Spinal cord (tissue), 10 donors: ENCODE measurements at places on chromosomes 2 and 18. TPM values are rescaled to one million over a fixed set of nuclear protein-coding genes. Genes with fewer than 3 reads are reported as not detected.

DNA sequence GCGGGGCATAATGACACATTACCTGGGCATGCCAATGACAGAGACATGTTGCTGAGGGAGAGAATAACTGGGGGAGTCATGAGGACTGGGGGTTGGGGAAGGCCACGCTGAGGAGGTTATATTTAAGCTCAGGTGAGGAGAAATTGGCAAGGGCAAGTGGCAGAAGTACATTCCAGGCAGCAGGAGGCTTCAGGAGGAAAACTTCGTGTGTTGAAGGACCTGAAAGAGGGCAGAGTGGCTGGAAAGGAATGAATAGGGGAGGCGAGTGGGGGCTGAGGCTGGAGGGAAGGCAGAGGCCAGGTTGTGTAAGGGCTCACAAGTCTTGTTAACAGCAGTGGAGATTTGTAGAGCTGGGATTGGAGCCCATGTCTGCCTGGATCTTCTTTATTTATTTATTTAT, 166.3 kb downstream of the RAPGEF4 start:
- no peaks in the 10 kb centered on the region for H3K27me3 ChIP-seq
- no peak for DNase-seq
- H3K4me3 ChIP-seq = no peak overlapping the region
- no peaks in the 10 kb centered on the region for H3K36me3 ChIP-seq
- H3K4me1 ChIP-seq = peaks cover 10% of the 10 kb centered on the region
- no peak overlapping the region for H3K27ac ChIP-seq

- no peak for DNase-seq
- peak overlapping the region; percentile 39 for H3K4me3 ChIP-seq
- no peaks in the 10 kb centered on the region for H3K36me3 ChIP-seq
- H3K4me1 ChIP-seq = peaks cover 12% of the 10 kb centered on the region
Measured at GRCh38 chr2:190181123-190181669, 118.7 kb upstream of the MSTN start.

GRCh38 chr2:118012778-118013177, 1.1 kb downstream of the CCDC93 start:
- no peak for DNase-seq
- no peak overlapping the region for H3K27ac ChIP-seq
- peak overlapping the region; percentile 89 for H3K4me3 ChIP-seq
- no peaks in the 10 kb centered on the region for H3K27me3 ChIP-seq
- peaks cover 2% of the 10 kb centered on the region for H3K36me3 ChIP-seq
- peaks cover 15% of the 10 kb centered on the region for H3K4me1 ChIP-seq

GRCh38 chr2:144136297-144137010, 383.5 kb downstream of the ZEB2 start:
- H3K4me3 ChIP-seq = no peak overlapping the region
- H3K36me3 ChIP-seq = peaks cover 5% of the 10 kb centered on the region
- H3K4me1 ChIP-seq = no peaks in the 10 kb centered on the region

DNA sequence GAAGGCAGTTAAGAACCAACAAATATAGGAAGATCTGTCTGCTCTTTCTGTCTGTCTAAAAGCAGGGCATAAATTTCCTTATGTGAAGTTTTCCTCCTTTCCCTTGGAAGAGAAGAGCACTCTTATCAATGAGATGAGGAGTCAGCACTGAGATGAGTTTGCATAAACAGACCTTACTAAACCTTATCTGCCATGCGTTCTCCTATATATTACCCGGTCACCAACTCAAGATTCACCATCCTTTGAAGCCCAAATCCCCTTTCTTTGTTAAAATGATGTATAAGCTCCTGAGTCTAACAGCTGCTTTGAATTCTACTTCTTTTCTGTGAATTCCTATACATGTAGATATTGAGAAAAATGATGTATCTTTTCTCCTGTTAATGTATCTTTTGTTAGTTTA, 65.5 kb upstream of the FHL2 start:
- no peak overlapping the region for H3K27ac ChIP-seq
- H3K4me1 ChIP-seq = no peaks in the 10 kb centered on the region
- H3K27me3 ChIP-seq = no peaks in the 10 kb centered on the region
- no peak for DNase-seq
- H3K4me3 ChIP-seq = no peak overlapping the region
- H3K36me3 ChIP-seq = no peaks in the 10 kb centered on the region

The TXNDC2 gene
- 0.17 TPM for total RNA-seq

GRCh38 chr2:172624996-172625395, 69.1 kb downstream of the PDK1 start:
- no peak overlapping the region for H3K27ac ChIP-seq
- no peaks in the 10 kb centered on the region for H3K4me1 ChIP-seq
- H3K36me3 ChIP-seq = no peaks in the 10 kb centered on the region

GRCh38 chr18:2662990-2663389, 7.5 kb downstream of the SMCHD1 start:
- DNase-seq = no peak
- no peak overlapping the region for H3K4me3 ChIP-seq
- peaks cover under 1% of the 10 kb centered on the region for H3K4me1 ChIP-seq
- peaks cover 4% of the 10 kb centered on the region for H3K36me3 ChIP-seq
- H3K27me3 ChIP-seq = no peaks in the 10 kb centered on the region

DNA sequence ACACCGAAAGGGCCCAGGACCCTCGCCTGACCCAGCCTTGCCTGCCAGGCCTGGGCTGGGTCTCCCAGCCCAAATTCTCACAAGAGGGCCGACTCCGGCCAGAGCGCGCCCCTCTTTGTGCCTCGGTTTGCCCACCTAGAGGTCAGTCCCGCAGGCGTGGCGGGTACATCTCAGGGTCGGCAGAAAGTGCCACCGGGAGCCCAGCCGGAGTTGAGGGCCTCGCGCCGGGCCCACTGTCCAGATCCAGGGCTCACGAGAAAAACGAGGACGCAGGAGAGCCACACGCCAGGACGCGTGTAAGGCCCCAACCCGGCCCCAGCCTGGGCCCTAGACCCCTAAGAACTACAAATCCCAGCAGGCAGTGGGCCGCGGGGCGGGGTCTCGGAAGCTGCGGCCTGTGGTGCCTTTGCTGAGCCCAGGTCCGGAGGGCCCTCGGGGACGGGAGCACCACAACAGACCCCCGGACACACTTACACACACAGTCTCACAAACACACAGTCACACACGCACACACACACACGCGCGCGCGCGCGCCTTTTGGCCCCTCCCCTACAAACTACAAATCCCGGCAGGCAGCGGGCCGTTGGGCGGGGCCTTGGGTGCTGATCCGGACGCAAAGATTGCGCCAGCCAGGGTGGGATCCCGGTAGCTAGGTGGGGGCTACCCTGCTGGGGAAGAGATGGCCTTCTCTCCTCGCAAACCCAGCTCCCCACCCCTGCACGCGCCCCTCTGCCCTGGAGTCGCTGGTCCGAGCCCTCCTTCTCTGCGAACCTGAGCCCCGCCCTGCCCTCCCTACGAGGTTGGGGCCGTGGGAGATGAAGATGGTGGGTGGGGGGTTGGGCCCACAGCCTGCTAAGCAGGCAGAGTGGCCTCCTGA, at the start of gene SH2D6:
Gene SH2D6, plus strand, starts transcription at position 583 of the 877 bp plus-strand sequence. CDS start 10,752 bp downstream, outside the sequence.
- peak; percentile 96 for DNase-seq
- H3K4me1 ChIP-seq = peaks cover 47% of the 10 kb centered on the region
- peaks cover 8% of the 10 kb centered on the region for H3K27me3 ChIP-seq
- peak within 1 kb of the TSS; percentile 96 for H3K27ac ChIP-seq
- no peaks in the 10 kb centered on the region for H3K36me3 ChIP-seq
- peak within 1 kb of the TSS; percentile 89 for H3K4me3 ChIP-seq

DNA sequence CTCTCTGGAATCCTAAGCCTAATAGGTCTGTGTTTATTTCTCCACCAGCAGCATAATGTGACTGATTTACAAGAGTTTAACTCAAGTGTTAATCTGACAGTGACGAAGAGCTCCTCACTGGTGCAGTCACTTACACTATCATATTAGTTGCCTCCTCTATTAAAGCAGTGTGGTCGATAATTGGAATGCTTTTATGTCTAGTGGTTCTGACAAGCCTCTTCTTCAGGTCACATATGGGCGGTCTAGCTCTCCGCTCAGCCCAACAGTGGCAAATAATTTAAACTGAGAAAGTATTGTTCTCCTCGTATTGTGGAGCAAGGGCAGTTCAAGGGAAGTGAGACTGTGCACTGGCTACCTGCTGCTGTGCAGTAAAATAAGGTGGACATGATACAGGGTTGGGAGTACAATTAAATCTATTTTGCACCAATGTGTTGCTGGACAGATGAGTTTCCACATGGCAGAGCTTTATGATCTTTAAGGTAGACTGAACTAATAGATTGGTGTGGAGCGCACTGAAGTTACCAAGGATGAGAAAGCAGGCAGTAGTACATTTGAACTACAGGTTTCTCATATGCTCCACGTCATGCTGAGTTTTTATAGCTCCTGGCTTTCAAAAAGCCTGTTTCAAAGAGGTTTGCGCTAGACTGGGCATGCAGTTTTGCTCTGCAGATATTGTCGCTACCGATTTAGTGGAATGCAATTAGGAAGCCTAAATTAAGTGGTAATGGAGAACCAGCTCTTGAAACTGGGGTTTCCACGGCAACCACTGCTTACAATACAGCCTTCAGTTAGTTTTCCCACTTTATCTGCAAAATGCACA, 151.7 kb upstream of the POU3F3 start:
- peak overlapping the region; percentile 10 for H3K4me3 ChIP-seq
- H3K4me1 ChIP-seq = peaks cover 19% of the 10 kb centered on the region
- H3K27ac ChIP-seq = peak overlapping the region; percentile 78
- DNase-seq = peak; percentile 72

DNA sequence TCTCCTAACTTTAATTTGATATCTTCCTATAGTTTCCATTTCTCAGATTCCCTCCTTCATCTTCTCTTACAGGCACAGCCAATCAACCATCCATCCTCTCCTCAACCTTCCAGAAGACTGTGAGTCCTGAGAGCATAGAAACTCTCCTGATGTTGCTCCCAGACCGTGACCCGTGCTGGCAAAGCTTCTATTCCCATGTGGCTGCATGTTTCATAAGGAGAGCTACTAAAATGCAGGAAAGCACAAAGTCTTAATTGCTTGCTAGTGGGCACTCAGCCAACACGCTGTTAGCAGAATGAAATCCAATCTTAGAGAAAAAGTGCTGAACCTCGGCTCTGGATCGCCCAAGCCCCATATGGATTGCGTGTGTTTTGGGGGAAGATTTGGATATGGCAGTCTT, 1244.7 kb upstream of the ZEB2 start:
- H3K36me3 ChIP-seq = no peaks in the 10 kb centered on the region
- no peaks in the 10 kb centered on the region for H3K27me3 ChIP-seq
- H3K27ac ChIP-seq = no peak overlapping the region
- H3K4me3 ChIP-seq = no peak overlapping the region
- no peaks in the 10 kb centered on the region for H3K4me1 ChIP-seq
- peak; percentile 17 for DNase-seq

- no peak overlapping the region for H3K4me3 ChIP-seq
- no peak overlapping the region for H3K27ac ChIP-seq
Measured at GRCh38 chr18:2201036-2201600, 370.2 kb downstream of the METTL4 start.

The HAAO gene
- 3.7 TPM for total RNA-seq

DNA sequence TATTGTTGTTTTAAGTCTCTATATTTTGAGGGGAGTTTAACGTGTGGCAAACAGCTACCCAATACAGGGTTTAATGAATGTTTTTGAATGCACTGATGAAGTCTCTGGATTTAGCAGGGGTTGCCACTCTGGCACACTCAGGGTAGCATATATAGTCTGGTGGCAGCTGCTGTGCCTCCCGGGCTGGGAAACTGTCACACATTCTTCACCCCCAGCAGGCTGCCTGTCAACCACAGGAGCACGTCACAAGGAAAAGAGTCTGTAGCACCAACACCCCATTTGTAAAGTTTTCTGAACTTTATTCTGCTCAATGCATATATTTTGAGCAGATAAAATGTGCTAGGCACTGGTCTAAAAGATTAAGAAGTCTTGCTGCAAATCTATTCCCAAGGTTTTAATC, 39.3 kb downstream of the NGEF start:
- DNase-seq = no peak
- H3K27me3 ChIP-seq = no peaks in the 10 kb centered on the region
- no peak overlapping the region for H3K27ac ChIP-seq
- no peaks in the 10 kb centered on the region for H3K4me1 ChIP-seq
- H3K4me3 ChIP-seq = no peak overlapping the region

DNA sequence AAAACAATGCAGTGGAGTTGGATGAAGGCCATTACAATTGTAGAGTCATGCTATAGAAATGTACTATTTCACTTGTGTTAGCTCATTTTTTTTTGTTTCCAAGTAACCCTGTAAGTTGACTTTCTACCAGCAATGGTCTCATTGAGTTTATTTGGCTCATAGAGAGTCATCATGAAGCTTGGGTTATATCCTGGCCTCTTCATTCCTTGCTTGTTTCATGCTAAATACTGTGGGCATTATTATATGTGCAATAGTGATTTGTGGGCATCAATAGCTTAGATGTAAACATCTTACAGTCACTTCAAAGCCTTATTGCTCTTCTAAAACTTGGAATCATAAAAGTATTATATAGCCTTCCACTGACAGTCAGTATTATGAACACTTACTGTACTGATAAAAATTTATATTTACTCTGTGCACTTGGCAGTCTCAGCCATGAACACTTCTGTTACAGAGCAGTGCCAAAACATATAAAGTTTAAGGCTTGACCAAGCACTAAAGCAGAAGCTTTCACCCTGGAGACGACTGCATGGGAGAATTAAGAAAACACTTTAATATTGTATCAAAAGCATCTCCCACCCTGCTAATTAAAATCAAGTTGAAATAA, 751.2 kb downstream of the SATB2 start:
- H3K36me3 ChIP-seq = no peaks in the 10 kb centered on the region
- H3K4me1 ChIP-seq = no peaks in the 10 kb centered on the region
- no peak overlapping the region for H3K4me3 ChIP-seq
- no peaks in the 10 kb centered on the region for H3K27me3 ChIP-seq

The CD8B2 gene
- total RNA-seq = 0.28 TPM

DNA sequence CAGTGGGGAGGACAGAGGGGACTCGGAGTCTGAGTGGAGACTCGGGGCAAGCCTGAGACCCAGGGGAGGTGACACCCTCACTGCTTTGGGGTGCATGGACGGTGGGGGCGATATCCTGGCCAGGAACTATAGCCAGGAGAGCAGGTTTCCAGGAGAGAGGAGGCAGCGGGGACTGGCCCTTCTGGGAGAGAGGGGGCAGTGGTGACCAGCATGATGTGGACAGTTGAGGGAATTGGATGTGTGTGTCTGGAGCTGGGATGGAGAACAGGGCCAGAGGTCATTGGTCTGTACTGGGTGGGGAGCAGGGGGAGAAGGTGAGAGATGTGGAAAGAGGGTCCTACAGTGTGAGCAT, 63.6 kb downstream of the ACKR3 start:
- H3K27me3 ChIP-seq = no peaks in the 10 kb centered on the region
- no peak overlapping the region for H3K4me3 ChIP-seq
- no peaks in the 10 kb centered on the region for H3K36me3 ChIP-seq
- H3K4me1 ChIP-seq = peaks cover 35% of the 10 kb centered on the region
- peak overlapping the region; percentile 16 for H3K27ac ChIP-seq

GRCh38 chr18:3444954-3445353, 5.0 kb upstream of the TGIF1 start:
- no peak for DNase-seq
- H3K4me1 ChIP-seq = peaks cover 17% of the 10 kb centered on the region
- no peaks in the 10 kb centered on the region for H3K36me3 ChIP-seq
- H3K27me3 ChIP-seq = peaks cover 14% of the 10 kb centered on the region
- H3K27ac ChIP-seq = no peak overlapping the region

DNA sequence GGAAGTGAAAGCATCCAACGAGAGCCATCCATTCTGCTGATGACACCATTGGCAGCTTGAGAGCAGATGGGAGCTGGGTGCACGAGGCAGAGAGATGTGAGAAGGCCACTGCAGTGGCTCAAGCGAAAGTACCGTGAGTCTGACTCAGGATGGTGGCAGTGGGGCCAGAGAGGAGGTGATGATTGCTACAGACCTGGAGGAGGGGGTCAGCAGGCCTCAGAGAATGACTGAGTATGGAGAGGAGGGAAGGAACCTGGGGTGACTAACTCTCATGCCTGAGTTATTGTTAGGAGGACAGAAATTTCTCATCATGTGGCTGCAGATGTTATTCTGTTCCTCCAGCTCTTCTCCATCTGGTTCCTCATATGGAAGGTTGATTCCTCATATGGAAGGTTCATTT, 8.8 kb upstream of the ZBTB7C start:
- H3K4me3 ChIP-seq = no peak overlapping the region
- no peak overlapping the region for H3K27ac ChIP-seq
- no peaks in the 10 kb centered on the region for H3K36me3 ChIP-seq
- no peak for DNase-seq
- no peaks in the 10 kb centered on the region for H3K4me1 ChIP-seq
- peaks cover 11% of the 10 kb centered on the region for H3K27me3 ChIP-seq

The SLC16A14 gene
- 45.9 TPM for total RNA-seq
